ENCODE measurements at places on chromosomes 5 and 9.

DNA sequence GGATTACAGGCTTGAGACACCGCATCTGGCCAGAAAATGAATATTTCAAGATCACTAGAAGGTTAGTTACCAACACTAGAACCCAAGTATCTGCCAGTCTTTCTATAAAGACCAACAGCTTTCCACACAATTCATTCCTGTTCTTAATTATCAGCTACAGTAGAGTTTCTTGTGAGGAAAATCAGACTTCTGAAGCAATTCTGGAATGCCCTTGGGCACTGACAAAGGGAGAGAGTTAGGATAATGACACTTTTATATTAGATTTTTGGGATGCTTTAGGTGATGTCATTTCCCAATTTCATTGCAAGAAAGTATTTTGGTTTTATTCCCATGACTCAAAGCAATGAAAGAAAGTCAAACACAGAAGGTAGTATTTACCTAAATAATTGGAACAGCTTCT, 497.0 kb upstream of the TUSC1 start:
- no peak for DNase-seq

DNA sequence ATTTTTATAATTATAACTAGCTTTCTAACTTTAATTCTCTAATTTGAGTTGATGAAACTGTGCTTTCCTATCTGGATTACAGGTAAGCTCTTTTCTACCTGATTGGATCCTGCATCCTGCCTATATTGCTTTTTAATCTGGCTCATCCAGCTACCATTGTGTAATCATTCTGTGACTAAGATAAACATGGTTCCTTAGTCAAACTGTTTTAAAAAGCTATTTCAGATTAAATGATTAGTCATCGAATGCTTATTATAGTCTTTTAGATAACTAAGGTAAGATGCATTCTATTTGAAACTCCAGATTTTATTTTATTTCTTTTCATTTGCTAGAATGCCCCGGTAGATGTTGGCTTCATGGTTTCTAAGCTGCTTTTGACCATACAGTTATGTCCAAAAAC, 50.7 kb downstream of the ICE1 start:
- no peak for DNase-seq

- DNase-seq, result no peak
Measured at GRCh38 chr5:158998793-158999325, 100.9 kb downstream of the EBF1 start.

- no peak for DNase-seq
Measured at GRCh38 chr5:51028394-51028793, 354.9 kb upstream of the ISL1 start.

DNA sequence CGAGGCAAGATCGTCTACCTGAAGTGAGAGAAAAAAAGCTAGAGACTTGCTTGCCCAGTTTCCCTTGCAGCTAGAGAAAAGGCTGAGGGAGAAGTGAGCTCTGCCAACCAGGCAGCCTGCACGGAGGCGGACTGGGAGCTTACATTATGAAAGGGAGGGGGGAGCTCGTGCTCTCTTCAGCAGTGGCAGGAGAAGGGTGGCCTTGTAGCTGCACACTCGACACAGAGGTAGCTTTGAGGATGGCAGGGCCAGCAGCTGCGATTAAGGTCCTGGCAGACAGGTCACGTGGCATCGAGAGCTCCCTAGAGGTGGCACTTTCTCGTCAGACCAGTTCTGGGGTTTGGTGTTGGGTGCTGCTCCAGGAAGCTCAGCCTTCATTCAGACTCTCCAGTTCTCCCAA, 26.7 kb downstream of the APBA1 start:
- no peak for DNase-seq

- DNase-seq, result no peak
Measured at GRCh38 chr9:124482431-124483031, 24.7 kb downstream of the NR5A1 start.

GRCh38 chr9:34653151-34654072, 1.4 kb downstream of the IL11RA start:
- no peak for DNase-seq

GRCh38 chr5:130762031-130762430, 403.0 kb downstream of the HINT1 start:
- no peak for DNase-seq

DNA sequence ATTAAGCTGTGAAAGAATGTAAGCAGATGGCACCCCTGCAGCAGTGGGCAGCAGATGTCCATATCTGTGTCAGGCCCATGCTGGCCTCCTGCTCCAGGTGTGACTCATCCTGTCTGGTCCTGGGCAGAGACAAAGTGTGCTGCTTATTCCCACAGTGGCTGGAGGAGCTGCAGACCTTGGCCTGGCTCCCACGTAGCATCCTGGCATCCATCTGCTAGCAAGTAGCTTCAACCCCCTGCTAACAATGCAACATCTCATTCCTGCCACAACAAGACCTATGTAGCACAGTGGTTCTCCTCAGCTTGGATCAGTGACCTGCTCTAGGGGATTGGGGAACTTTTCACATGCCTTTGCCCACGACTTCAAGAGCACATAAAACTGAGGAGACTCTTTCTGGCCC, 126.4 kb upstream of the SLC12A2 start:
- DNase-seq, result peak; percentile 75

- DNase-seq, result peak; percentile 98
Measured at GRCh38 chr9:82021198-82021597, 32.6 kb downstream of the SPATA31D1 start.

- DNase-seq, result no peak
Measured at GRCh38 chr9:98370300-98370975, 115.0 kb upstream of the TBC1D2 start.

GRCh38 chr9:35258660-35259474, 97.1 kb downstream of the UNC13B start:
- DNase-seq, result peak; percentile 32

DNA sequence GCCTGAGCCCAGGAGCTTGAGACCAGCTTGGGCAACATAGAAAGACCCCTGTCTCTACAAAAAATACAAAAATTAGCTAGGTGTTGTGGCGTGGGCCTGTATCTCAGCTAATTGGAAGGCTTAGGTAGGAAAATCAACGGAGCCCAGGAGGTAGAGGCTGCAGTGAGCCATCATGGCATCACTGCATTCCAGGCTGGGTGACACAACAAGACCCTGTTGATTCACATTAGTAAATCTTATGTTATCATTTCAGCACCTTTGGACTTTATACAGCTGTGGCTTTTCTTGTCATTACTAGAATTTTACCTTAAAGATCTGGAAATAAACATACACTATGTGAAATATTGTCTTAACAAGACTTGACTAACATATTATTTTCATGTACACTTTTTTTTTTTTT, 185.0 kb downstream of the ZNF608 start:
- DNase-seq, result no peak

DNA sequence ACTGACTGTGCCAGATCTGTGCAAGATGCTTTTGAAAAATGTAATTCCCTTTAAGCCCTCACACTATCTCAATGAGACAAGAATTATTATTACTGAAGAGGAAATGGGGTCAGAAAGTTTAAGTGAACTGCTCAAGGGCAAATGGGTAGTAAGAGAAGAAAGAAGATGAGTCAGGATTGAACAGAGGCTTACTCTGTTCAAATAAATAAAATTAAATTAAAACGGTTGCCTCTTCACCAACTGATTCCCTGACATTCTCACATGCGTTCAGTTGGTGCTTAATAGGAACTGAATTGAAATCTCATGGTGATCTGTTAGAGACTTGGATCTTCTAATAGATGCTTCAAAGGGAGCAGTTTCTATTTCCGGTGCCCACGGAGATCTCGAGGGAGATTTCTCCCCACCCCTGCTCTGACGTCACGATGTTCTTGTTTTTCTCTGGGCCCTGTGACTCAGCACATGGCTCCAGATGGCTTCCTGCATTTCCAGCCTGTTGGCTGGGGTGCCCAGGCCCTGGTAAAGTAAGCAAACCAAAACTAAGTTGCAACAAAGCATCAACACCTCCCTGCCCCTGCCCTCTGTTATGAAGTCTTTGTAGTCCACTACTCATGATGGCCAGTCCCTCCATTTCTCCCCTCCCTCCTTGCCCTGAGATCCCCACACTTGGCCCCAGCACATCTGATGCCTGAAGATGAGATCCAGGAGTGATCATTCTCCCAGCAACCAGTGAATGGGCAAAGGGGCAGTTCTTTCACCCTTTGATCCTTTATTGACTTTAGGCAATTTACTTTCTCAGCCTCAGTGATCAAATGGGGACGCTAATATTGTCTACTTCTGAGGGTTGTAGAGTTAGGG, 106.1 kb upstream of the CPEB4 start:
- DNase-seq, result peak; percentile 77

- DNase-seq, result no peak
Measured at GRCh38 chr5:55502759-55503158, 32.0 kb downstream of the PLPP1 start.

GRCh38 chr5:12911156-12911555, 1006.9 kb upstream of the CTNND2 start:
- no peak for DNase-seq

DNA sequence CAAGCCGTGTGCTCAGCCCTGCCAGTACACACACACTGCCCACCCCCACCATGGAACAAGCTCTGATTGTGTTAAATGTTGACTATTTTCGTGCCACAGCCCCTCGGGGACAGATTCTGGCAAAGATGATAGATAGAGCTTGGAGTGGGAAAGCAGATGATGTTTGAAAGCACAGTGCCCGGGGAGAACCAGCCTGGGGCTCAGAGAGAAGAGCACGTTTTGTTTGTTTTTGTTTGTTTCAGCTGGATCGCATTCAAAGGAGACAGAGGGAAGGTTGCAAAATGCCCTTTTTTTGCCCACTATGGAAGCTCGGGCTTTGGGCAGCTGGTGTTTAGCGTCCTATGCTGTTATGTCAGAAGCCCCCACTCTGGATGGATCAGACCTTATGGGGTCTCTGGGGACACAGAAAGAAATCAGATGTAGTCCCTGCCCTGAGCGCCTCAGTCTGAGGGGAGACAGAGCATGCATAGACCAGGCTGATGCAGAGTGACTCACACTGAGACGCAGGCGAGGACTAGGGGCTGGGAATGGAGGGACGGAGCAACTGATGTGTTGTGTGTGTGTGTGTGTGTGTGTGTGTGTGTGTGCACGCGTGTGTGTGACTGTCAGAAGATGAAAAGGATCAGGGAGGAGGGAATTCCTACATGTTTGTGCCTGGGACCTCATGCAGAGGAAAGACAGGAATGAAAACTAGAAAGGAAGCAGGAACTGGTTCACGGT, 229.7 kb downstream of the MELK start:
- peak; percentile 25 for DNase-seq

GRCh38 chr5:149857499-149857898, 87.1 kb downstream of the PDE6A start:
- no peak for DNase-seq

- DNase-seq, result no peak
Measured at GRCh38 chr9:131467214-131467935, 35.3 kb upstream of the POMT1 start.

DNA sequence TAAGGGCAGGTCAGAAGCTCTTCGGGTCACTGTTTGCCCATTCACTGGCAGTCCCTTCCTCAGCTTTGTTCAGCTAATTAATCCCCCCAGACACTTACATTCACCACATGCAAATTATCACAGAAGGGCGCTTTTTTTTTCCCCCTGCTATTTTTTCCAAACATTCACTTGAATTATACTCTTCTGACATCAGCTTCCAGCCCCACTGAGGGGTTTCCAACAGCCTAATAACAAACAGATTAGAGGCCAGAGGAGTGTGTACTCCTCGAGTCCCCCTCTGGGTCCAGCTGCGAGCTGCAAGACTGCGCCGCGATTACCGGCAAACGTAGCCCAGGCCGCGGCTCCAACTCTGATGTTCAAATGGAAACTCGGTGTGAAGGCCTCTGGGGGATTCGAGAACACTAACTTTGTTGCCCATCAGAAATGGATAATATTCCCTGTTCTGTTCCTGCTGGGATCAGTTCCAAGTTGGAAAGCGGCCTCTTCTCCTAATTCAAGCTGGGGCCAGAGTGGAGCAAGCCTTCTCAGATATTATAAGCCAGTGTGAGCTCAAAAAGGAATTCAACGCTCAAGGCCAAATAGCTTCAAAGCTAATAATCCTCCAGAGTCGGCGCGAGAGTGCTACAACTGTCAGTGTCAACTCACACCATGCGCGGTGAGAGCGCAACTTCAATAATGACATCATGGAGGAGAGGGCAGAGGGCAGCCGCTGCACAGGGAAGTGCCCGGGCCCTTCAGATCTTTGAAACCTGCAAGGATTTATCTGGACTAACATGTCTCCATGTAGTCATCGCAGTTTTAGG, 560.8 kb downstream of the BNC2 start:
- no peak for DNase-seq

DNA sequence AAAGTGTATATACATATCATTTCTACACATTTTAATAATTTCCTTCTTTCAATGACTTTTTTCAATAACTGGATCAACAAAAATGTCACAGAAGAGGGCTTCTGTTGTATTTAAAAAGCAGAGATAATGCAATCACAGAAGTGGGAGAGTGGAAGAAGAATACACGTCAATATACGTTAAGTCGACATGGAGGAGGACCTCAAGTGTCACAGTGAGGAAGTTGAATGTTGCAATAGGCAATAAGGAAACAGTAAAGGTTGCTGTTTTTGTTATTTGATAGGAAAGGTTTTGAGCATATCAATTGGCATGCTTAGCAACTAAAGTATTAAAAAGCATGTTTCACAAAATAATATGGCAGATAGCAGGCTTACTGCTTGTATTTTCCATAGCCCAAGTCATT, 184.0 kb upstream of the NR4A3 start:
- no peak for DNase-seq

DNA sequence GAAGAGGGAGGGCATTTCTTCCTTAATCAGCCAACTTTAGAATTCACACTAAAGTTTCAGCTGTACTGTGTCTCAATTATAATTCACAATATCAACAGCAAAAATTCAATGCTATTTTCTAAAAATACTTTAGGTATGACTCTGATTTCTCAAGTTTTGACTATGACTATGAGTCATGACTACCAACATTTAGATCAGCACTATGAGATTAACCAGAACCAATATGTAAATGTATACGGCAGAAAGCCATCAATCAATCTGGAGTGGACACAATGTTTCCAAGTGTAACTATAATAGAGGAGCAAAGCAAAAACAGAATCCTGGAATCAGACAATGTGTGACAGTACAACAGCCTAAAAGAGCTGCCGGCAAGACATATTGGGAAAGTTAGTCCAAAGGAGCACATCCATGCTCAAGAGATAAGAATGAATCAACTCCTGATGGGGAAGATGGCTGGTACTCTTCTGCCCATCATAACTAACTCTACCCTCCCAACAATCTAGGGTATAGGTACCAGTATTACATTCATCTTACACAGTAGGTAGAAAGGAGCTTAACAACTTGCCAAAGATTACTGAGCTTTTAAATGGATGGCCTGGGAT, 294.4 kb downstream of the SEMA5A start:
- no peak for DNase-seq

DNA sequence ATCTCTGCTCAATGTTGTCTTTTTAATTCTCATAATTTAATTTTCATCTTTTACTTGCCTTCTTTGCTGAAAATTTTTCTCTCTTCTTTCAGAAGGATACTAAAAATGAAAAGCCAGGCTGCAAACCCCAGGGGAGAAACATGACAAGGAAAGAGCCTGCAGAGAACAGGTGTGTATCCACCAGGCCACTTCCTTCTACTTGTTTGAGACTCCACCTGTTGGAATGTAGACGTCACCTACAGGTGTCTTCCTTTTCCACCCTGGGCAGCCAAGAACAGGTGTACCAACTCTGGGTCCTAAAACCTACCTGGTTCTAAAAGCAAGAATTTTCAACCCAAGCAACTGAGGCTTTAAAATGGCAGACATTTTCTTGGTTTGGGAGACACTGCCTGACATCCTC, 166.8 kb downstream of the ATP10B start:
- no peak for DNase-seq

- DNase-seq, result no peak
Measured at GRCh38 chr9:92655896-92656536, 13.9 kb downstream of the IPPK start.

GRCh38 chr9:90299968-90300367, 342.7 kb downstream of the DIRAS2 start:
- no peak for DNase-seq

- no peak for DNase-seq
Measured at GRCh38 chr9:75624998-75625397, 265.5 kb upstream of the PCSK5 start.
